ENCODE measurements at places on chromosomes 4 and X.

DNA sequence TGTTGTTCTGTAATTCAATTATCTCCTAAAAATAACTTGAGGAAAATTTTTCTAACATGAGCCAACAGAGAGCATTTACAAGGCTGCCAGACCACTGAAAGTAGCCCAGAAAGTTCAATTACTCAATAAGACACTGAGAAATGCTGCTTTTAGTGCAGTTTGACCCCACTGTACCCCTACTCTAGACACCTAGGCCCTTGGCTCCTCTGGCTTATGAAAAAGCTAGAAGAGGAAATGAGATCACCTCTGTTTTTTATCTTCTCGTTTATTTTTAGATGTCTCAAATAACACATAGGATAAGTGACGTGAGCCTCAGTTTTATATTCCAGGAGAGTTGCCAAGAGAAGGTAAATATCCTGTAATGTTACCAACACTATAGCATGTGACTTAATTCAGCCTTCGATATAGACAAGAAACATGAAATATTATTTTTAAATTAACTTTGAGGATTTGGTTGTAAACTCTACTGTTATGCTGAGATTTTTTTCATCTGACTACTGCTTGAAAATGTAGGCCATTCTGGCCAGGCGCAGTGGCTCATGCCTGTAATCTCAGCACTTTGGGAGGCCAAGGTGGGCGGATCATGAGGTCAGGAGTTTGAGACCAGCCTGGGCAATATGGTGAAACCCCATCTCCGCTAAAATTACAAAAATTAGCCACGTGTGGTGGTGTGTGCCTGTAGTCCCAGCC is 24.4 kb downstream of the TNIP3 start:
- no peak for DNase-seq

- no peak for DNase-seq
Observed at GRCh38 chr4:177356206-177356605, 46.5 kb downstream of the NEIL3 start.

GRCh38 chr4:113831457-113831856 is 69.9 kb upstream of the CAMK2D start:
- no peak for DNase-seq

- no peak for DNase-seq
Observed at GRCh38 chrX:1394731-1395501, 3.0 kb upstream of the SLC25A6 start.

DNA sequence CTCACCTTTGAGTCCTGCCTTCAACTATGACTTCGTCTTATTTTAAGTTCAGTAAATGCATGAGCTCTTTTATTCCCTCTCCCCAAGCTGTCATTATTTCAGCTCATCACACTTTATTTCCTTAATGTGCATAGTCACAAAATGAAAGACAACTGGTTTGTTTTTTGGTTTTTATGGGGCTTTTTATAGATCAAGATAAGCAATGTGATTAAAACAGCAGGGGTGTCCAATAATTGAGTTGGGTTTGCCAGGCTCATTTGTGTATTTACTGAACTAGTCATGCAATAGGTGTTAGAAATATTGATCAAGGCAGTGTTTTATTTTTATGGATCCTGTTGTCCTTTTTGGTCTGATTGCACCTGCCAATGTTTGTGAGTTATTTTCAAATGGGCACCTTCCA is 102.2 kb downstream of the FRMPD4 start:
- DNase-seq: no peak

- DNase-seq: no peak
Observed at GRCh38 chrX:120625371-120625770, 4.5 kb downstream of the C1GALT1C1 start.

DNA sequence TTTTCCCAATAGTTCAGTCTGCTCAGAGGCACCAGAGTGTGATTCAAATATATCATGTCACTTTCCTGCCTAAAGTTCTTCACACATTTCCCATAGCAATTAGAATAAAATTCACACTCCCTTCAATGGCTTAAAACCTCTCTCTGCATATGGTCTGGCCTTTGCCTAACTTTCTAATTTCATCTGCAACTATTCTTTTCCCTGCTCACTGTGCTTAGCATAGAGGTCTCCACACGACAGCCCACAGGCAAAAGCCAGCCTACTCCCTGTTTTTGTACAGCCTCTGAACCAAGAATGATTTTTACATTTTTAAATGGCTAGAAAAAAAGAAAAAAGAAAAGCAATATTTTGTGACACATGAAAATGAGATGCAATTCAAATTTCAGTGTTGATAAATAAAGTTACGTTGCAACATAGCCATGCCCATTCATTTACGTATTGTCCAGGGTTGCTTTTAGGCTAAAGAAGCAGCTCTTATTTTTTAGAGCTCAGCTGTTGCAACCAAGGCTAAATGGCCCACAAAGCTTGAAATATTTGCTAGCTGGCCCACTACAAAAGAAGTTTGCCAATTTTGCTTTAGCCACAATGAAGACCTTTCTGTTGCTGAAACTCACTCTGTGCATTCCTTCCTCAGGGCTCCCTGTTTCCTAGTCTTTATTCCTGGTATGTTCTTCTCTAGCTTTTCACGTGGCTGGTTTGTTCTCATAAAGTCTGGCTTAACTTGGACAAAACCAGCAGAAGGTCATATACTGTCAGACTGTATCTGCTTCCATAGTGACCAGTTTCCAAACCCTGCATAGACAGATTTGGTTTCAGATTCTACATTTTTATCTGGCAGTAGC is 26.6 kb upstream of the IRF2 start:
- no peak for DNase-seq

GRCh38 chrX:123013141-123013540 is 170.9 kb upstream of the GRIA3 start:
- no peak for DNase-seq

GRCh38 chr4:29852537-29852936 is 867.6 kb upstream of the PCDH7 start:
- DNase-seq: no peak

DNA sequence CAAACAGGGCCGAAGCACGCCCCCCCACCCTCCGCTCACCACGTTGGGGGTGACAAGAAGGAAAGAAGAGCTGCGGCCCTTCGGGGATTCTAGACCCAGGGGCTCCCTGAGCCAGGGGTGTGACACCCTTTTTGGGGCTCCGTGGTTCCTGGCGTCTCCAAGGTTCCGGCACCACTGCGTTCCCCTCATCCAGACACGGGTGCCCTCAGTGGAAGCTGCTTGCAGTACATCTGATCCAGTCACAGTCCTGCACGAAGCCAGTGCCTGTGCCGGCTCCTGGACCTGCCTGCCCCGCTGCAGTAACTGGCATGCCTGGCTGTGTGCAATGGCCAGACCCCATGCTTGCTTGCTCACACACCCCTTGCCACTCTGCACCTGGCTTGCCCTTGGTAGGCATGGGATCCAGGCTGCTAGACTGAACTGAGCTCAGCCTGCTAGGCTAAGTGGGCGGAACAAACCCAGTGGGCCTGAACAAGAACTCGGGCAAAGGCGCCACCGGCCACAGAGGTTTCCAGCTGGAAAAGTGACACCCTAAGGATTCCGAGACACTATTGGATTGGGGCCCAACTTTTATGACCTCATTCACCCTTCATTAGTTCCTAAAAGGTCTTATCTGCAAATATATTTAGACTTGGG is 420.4 kb upstream of the AGA start:
- DNase-seq: no peak

- DNase-seq: no peak
Observed at GRCh38 chrX:71935476-71935875, 24.8 kb downstream of the NHSL2 start.

DNA sequence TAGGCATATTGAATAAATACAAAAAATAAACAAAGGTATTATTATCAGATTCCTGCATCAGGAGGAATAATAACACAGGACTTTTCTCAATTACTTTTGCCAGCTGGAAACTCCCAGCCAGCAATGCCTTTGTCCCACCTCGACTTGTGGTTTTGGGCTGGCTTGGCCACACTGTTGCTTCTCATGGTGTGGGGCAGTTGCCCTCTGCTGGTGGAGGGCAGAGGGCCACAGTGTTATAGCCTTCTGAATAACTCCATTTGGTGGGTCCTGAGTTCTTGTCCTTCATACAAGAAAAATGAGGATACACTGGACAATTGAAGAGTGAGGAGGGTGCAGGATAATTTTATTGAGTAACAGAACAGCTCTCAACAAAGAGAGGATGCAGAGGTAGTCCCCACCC is 1206.0 kb upstream of the ADGRL3 start:
- DNase-seq: peak; percentile 2

GRCh38 chrX:40108959-40109287 is 11.2 kb upstream of the BCOR start:
- DNase-seq: no peak

- DNase-seq: no peak
Observed at GRCh38 chr4:159334461-159334860, 231.6 kb downstream of the RAPGEF2 start.

- DNase-seq: peak; percentile 46
Observed at GRCh38 chr4:105179539-105180401, 33.1 kb downstream of the TET2 start.

DNA sequence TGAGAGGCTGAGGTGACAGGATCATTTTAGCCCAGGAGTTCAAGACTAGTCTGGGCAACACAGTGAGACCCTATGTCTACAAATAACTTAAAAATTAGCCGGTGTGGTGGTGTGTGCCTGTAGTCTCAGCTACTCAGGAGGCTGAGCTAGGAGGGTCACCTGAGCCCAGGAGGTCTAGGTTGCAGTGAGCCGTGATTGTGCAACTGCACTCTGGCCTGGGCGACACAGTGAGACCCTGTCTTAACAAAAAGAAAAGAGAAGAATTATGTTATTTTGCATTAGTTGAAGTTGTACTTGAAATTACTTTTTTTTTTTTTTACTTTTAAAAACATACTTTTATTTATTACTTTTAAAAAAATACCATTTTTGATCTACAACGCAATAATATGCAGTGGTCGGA is 21.8 kb upstream of the TADA2B start:
- no peak for DNase-seq

GRCh38 chr4:8464381-8464780 is 23.8 kb downstream of the TRMT44 start:
- DNase-seq: no peak

Measured in HepG2 (cell line).